Tongue (tissue), 3 donors: ENCODE measurements at places on chromosomes 1 and 21.

GRCh38 chr1:19033515-19033839, 77.0 kb upstream of the IFFO2 start:
- DNase-seq, result no peak

- no peak for DNase-seq
Observed at GRCh38 chr1:222989443-222989842, 153.6 kb downstream of the TLR5 start.

DNA sequence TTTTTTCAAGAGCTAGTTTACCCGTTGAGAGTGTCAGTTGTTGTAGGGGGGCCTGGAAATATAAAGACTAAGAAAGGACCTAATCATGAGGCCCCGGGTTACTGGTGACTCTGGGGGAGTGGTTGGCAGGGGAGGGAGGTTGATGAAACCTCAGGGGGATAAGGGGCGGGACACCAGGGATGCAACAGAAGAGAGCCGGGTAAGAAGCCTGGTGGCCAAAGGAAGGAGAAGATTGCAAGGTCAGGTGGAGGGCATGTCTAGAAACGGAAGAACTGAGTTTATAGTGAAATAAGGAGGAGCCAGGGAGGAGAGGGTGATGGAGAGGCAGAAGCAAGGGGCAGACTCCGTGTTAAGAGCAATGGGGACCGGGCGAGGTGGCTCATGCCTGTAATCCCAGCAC, 12.5 kb upstream of the SPOCD1 start:
- DNase-seq, result no peak

GRCh38 chr1:51519048-51519864, at the start of gene EPS15:
Gene EPS15 (minus strand): TSS chr1:51519266. CDS start chr1:51519231, 35 bp downstream.
- peak; percentile 90 for DNase-seq

DNA sequence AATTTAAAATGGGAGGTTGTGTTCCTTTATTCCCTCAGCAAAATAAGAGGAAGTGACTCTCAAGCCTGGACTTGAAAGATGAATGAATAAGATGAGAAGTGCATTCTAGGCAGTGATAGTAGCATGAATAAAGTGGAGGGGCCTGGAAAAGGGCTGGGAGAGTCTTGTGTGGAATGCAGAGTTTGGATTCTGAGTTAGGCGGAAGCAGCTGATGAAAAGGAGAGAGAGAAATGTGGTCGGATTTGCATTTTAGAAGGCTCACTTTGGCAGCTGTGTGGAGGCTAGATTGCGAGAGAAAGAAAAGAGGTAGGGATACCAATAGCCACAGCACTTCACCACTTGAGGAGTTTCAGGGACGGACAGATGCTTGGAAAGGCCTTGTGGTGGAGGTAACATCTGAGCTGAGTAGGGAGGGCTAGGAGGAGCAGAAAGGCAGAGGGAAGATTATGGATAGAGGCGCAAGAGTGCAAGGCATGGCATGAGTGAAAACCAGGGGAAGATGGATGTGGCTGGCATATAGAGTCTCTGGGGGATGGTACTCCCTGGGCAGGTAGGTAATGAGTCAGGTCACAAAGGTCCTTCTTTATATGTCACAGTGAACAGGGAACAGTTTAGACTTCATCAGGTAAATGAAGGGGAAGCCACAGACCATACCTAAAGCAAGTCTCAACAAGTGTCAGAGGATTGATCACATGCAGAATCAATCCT, 59.6 kb downstream of the ST3GAL3 start:
- peak; percentile 50 for DNase-seq

DNA sequence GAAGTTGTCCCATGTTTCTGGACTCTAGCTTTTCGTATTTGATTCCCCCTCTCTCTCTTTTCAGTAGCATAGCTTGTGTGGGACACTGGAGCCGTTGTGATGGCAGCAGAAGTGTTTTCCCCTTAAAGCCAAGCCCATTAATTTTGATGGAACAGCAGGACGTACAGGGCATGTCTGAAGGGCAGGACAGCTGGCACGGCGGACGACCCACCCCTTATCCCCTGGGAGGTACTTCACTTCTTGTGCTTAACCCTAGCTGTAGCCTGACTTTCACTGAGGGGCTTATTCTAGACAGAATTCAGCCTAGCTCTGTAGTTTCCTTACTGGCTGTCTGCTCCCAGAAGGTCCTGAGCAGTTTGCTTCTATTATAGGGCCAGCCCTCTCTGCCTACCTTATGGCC, 8.6 kb upstream of the PPFIA4 start:
- peak; percentile 54 for DNase-seq

DNA sequence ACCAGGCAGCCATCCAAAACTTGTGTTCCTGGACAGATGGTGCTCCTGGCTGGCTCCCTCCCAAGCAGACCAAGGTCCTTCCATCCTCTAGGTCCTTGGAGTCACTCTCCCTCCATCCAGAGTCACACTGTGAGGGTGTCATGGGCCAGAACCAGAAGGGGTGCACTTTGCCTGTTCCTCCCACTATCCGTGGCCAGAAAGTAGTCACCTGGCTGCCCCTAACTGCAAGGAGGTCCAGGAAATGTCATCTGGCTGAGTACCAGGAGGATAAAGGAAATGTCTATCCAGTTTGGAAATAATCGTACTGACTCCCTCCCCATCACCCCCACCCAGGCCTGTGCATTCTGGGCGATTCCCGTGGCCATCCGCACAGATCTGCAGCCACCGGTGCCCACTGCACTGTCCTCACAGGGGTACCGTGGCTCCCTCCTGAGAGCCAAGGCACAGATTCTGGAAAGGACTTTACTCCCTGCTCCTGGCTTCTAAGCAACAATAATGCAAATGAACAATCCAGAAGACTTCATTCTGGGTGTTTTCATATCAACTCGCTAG, 253.2 kb downstream of the NPHP4 start:
- no peak for DNase-seq

DNA sequence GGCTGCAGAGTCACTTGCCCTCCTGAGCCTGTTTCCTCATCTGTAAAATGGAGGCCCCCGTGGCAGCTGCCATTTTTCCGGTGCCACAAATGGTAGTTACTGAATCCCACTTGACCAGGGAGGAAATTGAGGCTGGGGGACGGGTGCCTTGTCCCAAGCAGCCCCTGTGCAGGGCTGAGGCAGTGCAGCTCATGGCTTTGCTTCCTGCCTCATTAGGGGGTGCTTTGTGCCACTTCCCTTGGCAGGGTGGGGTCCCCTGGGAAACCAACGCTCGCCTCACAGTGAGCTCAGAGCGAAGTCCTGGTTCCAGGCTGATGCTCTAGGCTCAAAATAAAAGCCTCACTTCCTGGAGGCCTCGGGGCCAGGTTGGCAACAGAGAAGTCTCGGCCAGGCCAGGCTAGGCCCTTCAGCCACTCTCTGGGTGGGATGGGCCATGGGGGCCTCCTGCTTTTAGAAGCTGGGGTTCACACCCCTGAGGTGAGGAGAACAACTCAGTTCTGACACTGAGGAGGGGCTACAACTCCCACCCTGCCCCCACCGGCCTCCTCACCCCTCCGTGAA, 6.8 kb downstream of the LAPTM5 start:
- DNase-seq, result no peak

DNA sequence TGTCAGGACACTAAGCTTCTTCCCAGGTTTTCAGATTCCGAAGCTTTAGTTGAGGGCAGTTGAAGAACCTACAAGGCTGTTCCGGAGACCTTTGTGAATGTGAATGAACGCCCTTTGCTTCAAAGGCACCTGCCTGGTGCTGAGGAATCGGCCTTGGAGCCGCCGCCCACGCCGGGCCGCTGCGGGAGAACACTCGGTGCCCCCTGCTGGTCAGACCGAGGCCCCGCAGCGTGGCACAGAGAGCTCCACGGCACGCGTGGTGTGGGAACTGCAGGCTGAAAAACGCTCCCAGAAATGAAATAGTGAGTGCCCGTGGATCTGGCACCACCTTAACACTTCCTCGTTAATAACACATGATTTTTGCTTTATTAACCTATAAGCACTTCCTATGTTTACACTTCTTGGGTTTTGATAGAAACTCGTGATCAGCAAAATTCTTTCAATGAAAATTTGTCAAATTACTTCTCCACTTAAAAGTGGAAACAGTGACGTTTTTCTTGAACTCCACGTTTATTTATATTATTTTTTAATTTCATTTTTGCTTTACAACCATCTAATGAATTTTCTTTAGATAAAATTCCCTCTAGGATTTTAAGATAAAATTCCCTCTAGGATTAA, 460.6 kb downstream of the DSCAM start:
- DNase-seq, result peak; percentile 62

DNA sequence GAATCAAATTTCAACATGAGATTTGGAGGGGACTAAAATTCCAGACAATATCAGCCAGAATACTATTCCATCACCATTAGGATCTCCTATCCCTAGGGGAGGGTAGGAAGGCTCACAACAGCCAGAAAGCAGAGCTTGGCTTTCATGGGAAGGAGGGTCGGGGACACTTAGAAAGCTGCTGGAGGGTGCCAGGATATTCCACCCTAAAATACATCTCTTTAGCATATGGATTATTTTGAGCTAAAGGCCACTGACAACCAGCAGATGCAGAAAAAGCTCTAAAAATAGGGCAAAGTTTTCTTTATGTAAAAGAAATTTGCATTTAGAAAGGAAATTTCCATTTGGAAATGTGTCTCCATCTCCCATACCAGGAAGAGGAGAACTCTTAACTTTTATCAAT, 54.3 kb upstream of the PCP4 start:
- DNase-seq, result no peak

GRCh38 chr1:30952098-30952497, 43.5 kb upstream of the SDC3 start:
- no peak for DNase-seq

DNA sequence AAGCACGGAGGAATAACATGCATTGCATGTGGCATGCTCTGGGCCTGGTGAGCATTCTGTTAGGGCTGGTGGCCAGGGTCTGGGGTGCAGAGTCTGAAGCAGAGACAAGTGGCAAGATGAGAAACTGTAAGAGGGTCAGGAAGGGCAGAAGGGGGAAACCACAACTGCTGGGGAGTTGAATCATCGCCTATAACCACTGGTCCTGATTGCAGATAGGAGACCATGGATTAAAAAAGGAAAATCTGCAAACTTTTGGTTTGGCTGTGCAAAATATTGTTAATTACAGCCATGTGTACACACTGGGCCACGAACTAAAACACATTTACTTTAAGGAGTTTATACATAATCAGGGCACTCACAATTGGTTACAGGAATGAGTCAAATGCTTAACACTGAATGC, 76.6 kb downstream of the TGFBR3 start:
- DNase-seq, result no peak

DNA sequence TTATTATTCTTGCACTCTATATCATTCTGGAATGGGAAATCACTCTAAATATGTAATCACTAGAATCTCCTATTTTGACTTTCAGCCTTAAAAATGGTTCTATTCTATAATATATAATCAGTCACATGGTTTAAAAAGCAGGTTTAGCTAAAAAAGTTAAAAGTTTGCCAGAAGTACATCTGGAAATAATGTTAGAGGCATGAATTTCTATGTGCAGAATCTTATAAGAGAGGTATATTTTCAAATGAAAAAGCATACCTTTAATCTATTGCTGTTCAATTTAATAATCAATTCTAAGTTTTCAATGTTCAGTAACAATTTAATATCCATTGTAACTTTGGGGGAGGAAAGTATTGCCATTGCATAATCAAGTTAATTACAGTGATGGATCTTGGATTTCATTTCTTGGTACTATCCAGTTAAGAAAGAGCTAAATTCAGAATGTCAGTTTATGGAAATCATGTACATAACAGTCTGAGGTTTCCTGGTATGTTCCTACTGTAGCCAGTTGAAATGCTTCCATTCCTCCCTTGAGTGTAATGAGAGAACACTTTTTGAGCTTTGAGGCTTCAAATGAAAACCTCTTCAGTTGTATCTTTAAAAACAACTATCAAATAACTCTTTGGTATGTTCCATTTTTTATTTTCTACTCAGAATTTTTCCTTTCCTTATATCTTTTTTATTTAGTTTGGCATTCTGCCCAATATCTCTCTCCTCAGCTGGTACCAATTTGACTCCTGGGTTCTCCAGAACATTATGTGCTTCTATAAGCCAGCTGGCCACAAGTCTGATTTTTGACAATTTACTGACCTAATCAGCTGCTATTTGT, 175.7 kb upstream of the COL11A1 start:
- DNase-seq, result peak; percentile 53

DNA sequence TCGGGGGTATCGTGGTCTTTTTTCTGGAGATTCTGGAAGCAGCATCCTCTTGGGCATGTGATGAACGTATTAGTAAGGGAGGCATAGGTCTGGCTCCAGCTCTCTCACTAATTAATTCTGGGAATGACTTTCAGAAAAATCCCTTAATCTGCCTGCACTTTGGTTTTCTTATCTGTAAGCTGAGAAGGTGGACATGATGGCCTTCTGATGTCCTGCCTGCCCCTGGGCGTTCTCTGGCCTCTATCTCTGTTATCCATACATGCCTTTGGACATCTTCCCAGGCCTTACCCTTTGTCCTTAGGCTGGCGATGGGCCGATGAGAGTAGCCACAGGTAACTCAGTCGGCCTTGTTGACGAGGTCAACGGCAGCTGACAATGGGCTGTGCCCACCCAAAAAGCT, 8.8 kb downstream of the NTRK1 start:
- DNase-seq, result no peak

- DNase-seq, result peak; percentile 8
Observed at GRCh38 chr21:25457411-25457810, 149.9 kb downstream of the MRPL39 start.

DNA sequence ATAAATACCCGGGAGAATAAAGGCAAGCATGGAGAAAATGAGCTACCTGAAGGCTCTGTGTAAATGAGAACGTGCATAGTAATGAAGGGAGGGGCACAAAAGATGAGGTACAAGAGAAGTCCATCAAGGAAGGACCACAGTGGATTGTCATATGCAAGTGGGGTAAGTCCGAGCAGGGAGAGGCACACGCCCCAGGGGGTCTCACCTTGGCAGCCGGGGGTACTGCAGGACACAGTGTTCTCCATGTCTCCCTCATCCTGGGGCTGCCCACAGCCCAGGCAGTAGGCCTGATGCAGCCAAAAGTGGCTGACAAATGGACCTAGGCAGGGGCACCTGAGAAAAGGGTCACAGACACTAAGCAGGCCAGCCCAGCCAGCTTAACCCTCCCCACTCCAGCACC, 10.0 kb downstream of the DCST2 start:
- DNase-seq, result no peak

GRCh38 chr1:228351850-228352249, 54.8 kb downstream of the TRIM11 start:
- DNase-seq, result no peak

GRCh38 chr1:60833173-60833572, 249.2 kb upstream of the NFIA start:
- peak; percentile 43 for DNase-seq

DNA sequence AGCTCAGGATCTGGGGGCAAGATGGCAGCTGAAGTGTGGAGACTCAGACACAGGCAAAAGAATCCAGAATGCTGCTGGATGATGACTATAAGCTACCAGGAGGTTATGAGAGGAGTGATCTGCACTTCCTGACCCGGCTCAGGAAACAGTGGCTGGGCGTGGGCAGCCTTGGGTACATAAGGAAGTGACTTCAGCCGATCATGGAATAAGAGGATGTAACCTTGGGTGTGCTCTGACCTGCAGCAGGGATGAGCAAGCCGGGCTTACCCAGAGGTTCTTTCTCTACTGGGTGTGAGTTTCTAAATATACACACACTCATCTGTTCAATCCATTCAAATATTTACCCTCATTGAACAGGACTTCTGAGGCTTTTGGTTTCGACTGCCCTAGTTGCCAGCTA, 62.7 kb downstream of the CD34 start:
- DNase-seq, result no peak

- DNase-seq, result no peak
Observed at GRCh38 chr1:35866991-35867390, 16.0 kb upstream of the AGO1 start.

GRCh38 chr1:228302086-228302485, 94.2 kb downstream of the OBSCN start:
- DNase-seq, result no peak

GRCh38 chr21:20276954-20277353, 721.3 kb upstream of the NCAM2 start:
- no peak for DNase-seq

- DNase-seq, result no peak
Observed at GRCh38 chr1:182484067-182484466, 34.1 kb downstream of the RGSL1 start.
